Germinal center (tissue), 1 donor: ENCODE measurements at places on chromosomes 1 and 21.
A peak's percentile ranks its signal among the peaks of the same experiment; 100 is the strongest.

GRCh38 chr1:2326524-2326923 lies 64.8 kb downstream of the MORN1 start:
- no peak for DNase-seq

DNA sequence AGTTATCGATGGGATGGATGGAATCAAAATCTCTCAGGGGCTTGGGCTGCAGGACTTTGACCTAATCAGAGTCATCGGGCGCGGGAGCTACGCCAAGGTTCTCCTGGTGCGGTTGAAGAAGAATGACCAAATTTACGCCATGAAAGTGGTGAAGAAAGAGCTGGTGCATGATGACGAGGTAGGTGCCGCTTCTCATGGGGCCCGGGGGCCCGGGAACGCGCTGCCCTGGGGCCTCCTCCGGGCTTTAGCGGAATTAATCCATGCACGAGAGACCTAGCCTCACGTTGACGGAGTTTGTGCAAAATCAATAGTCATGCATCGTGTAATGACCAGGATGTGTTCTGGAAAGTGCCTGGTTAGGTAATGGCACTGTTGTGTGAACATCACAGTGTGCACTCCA lies 43.8 kb downstream of the FAAP20 start:
- no peak for DNase-seq

DNA sequence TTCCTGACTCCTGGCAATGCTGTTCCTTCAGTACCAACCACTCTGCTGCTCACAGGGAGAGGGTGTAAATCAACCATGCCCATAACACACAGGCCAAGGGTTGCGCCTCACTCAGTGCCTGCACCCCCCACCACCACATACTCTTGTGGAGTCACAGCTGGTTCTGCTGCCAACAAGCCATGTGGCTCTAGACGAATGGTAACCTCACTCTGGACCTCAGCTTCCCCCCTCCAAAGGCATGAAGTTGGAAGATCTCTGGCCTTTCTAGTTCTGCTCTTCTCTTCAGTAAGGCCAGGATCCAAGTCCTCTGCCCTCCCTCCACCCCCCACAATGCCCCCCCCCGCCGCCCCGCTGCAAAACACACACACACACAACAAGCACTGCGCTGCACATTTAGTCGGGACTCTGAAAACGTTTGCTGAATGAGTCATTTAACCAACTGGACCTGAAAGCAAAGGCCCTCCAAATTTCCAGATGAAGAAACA lies 1.7 kb upstream of the GLIS1 start:
- no peak for DNase-seq

- no peak for DNase-seq
These were observed 9.4 kb downstream of the FAM229A start for GRCh38 chr1:32352831-32353383.

DNA sequence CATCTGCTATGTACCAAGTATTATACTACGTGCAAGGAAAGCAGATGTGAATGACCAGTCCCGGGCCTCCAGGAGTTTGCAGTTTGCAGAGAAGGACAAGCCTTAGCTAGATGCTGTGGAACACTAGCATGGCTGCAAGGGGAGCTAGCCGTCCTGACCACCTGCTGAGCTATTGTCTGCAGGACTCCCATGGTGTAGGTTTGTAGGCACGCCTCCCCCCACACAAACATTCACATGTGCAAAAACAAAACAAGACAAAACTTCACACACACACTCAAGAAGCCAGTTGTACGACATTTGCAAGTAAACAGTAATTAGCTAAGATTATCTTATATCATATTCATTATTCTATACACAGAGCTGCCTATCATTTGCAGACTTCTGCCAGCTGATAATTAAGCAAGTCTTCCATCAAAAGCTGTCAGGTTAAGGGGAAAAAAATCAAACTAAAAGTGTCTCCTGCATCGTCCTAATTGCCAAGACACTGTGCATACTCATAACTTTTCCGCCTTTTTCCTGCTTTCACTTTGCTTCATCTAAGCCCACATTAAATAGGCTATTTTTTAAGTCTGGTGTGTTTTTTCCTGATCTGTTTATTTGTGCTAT lies 10.7 kb upstream of the HNRNPU start:
- no peak for DNase-seq

GRCh38 chr21:44372616-44373015 lies 19.2 kb downstream of the TRPM2 start:
- DNase-seq = no peak

DNA sequence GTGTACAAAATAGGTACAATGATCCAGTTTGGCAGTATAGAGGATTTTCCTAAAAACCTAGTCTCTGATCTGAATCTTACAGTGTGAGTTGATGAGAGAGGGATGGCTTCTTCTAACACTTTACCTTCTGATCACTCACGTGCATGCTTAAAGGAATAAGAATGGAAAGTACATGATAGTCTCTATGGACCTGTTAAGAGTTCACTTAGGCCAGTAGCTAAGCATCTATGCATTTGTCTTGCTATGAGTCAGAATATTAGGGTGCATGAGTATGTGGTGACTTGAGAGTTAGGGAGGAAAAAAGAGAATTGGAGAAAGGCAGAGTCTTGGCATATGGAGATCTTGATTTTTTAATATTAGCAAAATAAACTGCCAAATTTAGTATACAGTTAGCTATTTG lies 206.3 kb downstream of the COL11A1 start:
- DNase-seq = no peak

DNA sequence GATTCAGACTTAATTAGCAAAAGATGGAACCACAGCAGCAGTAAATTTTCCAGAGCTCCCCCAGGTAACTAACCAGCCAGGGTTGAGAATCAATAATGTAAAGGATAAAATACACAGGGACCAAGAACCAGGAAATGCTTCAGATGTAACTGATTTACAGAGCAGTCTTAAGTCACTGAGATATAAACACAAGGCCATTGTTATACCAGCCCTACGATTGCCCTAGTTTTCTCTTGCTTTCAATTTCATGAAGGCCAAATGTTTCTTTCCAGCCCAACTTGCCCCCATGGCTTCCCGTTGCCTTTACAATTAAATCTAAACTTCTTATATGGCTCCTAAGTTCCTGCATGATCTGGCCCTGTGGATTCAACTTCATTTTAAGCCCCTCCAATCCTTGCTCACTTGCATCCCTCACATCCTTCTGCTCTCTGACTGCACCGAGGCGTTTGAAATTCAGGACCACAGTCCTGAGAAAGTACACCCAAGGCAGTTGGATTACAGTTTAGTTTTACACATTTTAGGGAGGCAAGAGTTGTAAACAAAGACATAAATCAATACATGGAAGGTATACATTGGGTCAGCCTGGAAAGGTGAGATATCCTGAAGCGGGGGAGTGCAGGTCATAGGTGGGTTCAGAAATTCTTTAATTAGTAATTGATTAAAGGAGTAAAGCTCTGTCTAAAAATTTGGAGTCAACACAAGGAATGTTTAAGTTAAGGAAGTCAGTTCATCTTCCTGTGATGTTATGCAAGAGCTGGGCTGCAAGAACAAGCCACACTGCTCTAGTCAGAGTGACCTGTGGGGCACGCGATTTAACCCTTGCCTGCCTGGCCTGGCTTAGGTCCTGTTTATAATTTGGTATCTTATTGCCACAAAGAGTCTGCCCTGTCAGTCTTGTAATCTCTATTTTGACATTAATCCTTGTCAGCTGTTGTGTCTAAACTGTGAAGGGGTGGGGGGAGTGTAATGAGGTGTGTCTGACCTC lies 69.9 kb upstream of the COG2 start:
- DNase-seq = no peak

DNA sequence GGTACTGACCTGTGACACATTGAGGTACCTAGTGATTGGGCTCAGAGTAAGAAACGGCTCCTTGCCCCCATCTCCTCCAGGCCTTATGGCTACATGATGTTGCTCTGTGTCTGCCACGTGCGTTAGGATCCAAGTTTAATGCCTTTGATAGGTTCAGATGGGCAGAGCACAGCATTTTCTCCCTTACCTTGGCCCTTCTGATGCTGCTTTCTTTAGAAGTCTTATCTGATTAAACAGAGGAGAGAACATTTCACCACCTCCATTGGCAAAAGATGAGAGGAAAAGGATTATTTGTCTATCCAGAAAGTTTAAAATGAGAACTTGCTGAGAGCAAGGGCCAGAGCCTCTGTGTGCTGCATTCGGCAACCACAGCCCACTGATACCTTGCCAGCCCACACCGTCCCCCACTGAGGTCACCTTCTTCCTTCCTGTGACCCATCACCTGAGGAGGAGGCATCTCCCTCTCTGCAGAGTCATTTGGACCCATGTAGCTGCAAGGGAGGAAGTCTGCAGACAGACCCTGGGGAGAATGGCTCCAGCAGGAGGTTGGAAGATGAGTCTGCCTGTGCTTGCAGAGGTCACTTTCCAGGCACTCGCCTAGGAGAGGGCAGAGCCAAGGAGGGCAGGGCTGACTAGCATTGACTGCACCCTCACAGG lies 16.7 kb downstream of the SHISA4 start:
- no peak for DNase-seq

DNA sequence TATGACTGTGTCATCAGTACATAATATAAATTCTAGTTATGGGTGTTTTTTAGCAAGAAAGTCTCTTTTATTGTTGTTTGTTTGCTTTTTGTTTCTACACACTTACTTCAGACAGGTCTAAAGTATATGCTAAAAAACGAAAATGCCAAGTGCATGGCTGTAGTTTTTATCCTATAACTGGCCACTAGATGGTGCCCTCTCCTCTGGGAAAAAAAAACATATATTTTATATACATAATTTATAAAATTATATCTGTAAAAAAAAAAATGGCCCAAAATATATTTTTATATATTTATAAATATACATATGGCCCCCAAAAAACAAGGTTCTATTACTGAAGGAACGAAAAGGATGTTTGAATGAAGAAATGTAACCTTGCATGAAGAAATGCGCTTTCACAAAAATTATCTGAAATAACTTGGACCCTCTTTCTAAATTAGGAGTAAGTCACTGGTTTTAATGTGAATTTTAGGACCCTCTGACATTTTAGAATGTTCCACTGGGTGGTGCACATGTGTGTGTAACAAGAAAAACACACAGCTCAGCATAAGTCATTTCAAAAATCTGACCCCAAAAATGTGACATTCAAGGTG lies 93.5 kb downstream of the TTLL7 start:
- DNase-seq = peak; percentile 6

- peak; percentile 18 for DNase-seq
These were observed 6.5 kb downstream of the OR6P1 start for GRCh38 chr1:158563853-158564252.

- DNase-seq = no peak
These were observed 33.6 kb downstream of the PLPPR4 start for GRCh38 chr1:99297923-99298322.

GRCh38 chr1:226950871-226951270 lies 10.8 kb downstream of the COQ8A start:
- DNase-seq = no peak

DNA sequence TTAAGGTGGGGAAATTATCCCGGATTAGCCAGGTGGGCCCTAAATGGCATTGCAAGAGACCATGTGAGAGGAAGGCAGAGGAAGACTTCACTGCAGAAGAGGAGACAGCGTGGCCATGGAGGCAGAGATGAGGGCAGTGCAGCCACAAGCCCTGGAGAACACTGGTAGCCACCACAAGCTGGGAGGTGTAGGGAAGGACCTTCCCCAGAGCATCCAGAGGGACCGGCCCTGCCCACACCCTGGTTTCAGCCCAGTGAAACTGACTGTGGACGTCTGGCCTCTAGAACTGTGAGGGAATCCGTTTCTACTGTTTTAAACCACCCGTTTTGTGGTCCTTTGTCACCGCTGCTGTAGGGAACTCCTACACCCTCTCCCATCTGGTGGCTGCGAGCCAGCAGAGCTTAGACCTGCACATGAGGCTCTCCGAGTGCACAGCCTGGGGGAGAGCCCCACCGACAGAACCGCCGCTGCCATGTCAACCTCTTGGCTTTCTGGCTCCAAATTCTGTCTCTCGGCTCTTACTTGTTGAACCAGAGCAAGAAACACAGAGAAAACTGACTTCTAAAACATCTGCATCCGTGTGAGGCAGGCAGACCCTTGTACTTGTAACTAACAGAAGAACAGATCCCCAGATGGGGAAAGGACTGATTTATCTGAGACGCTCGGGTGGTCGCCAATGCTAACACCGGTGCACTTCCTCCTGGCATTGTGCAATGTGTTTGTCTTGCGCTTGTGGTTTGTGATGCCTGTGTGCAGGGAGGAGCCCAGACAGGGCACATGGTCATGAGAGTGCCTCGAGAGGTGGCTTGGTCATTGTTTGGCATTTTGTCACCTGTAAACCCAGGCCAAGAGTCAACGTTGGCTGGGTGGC lies 90.8 kb upstream of the TMPRSS2 start:
- DNase-seq = no peak

GRCh38 chr1:160800645-160801408 lies 4.9 kb downstream of the LY9 start:
- no peak for DNase-seq

- no peak for DNase-seq
These were observed 21.3 kb upstream of the FCRL2 start for GRCh38 chr1:157798211-157798610.

GRCh38 chr1:92419642-92420041 lies 67.1 kb downstream of the GFI1 start:
- no peak for DNase-seq

- DNase-seq = peak; percentile 81
These were observed 95.3 kb downstream of the PIK3R3 start for GRCh38 chr1:46036894-46037839.

GRCh38 chr1:226181996-226182714 lies 4.4 kb downstream of the ACBD3 start:
- DNase-seq = peak; percentile 32

GRCh38 chr1:203136409-203137042 lies 9.0 kb downstream of the ADORA1 start:
- no peak for DNase-seq

DNA sequence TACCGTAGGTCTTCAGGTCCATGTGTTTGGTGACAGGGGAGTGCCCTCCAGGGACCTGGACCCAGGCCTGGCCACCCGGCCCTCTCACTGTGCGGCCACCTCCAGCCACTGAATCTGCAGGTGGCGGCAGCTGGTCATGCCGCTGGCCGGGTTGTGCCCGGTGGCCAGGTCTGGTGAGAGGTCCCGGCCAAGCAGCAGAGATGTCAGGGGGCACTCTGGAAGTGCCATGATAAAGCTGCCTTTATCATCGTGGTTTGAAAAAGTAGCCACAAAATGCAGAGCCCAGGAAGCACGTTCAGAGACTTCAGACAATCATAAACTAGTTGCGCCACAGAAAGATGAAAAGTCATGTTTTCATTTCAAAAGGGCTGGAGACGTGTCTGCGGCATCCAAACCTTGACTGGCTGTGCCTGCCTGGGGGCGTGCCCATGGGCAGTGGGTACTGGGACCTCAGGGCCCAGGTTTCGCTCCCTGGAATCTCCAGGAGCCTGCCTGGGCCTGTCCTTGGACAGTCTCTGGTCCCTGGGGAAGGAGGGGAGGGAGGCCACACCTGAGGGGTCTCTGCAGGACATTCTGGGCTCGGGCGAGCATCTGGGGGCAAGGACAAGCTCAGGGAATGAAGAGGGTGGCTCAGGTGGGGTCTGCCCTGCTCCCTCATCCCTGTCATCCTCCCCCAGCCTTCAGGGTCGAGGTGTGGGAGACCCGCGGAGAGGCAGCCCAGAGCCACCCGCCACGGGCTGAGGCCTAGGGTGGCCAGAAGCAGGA lies 44.9 kb downstream of the COL18A1 start:
- no peak for DNase-seq

GRCh38 chr1:98406352-98407088 lies 255.0 kb upstream of the SNX7 start:
- DNase-seq = no peak
